ENCODE measurements at places on chromosomes 6 and 20.

DNA sequence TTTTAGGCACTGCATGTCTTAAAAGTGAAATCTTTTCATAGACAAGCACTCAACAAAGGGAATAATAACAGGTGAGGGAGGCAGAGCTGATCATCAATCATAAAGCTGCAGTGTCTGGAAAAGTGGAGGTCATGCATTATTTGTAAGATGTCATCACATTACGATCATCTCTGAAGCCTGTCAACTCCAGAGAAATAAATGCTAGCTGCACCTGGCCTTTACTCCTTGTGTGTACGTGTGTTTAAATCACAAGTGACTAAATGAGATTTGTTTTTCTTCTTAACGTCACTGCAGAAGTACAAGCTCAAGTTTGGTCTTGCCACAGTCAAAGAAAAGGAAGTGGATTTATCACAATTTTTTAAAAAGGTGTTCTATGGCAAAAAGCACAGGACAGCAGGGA is 275.5 kb upstream of the SGK1 start:
- DNase-seq, result no peak

DNA sequence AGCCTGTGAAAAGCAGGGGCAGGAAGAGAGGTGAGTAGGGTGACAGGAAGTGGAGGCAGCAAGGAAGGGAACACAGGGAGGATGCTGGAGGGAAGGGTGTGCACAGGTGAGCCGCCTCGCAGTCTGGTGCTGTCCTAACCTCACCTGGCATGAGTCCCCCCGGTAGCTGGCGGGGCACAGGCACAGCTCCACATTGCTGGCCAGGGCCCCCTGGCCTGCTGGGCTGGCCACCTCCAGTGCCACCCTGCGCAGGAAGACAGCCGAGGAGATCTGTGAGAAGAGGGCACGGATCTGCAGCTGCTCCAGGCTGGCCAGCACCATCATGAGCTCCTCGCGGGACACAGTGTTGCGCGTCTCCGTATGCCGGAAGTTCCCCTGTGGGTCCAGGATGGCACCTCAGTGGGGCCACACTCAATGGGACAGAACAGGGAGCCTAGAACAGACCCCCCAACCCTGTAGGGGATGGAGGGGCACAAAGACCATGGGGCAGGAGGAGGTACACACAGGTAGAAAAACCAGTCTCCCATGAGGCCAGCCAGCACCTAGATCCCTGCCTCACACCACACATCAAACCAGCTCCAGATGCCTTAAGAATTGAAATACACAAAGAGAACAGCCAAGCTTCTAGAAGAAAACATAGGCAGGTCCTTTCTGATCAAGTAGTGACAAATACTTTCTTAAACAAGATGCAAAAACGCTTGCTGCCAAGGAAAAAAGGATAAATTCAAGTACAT is 22.5 kb downstream of the ADRM1 start:
- no peak for DNase-seq

- DNase-seq, result no peak
Measured at GRCh38 chr6:52020945-52021570, 66.4 kb downstream of the PKHD1 start.

DNA sequence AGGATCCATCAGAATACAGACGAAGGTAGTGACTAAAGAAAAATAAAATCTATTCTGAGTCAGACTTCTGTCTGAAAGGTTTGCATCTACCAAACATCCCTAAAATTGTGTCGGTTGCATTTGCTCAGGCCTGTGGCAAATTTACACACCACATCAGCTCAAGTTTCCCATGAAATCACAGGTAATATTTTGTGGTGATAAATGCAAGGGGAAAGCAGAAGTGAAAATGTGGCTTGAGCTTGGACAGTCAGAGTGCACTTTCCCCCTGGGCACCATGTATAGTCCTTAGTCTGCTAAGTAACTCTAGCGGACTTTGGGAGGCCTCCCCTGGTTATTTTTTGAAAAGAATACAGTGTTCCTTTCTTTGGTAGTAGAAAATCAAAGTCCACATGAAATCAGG is 159.1 kb downstream of the PKHD1 start:
- no peak for DNase-seq

DNA sequence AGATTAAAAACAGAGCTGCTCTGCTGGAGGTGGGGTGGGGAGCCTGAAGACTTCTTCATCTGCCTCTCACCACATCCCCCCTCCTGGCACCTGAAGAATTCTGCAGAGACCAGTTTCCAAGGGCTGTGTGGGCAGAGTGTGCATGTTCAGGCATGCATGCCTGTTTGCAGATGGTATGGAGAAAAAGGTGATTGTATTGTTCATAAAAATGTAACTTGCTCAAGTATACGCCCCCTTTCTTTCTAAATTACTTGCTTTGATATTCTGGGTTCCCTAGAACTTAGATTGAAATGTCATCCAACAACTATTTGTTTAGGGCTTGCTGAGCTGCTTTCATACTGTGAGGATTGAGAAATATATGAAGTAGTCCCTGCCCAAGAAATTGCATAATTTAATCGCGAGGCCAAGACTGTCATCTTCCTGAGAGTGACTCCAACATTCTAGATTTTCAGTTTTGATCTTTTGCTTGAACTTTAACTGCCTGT is 83.6 kb downstream of the LCA5 start:
- DNase-seq, result no peak

DNA sequence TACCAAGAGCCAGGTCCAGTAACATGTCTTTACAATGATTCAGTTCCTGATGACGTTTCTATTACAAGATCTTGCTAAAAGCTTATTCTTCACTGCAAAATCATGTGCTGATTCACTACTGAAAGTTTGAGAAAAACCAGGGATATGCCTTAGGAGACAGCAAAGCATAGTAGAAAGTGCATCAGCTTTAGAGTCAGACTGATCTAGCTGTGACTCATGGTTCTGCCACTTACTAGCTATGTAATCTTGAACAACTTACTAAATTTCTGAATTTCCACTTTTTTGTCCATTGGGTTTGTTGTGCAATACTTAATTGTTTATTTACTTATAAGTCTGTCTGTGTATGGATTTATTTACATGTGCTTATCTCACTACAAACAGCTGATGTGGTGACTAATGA is 198.5 kb upstream of the RSPO3 start:
- DNase-seq, result no peak

GRCh38 chr6:91340896-91341395 is 754.1 kb upstream of the MAP3K7 start:
- DNase-seq, result no peak

- DNase-seq, result no peak
Measured at GRCh38 chr6:53119772-53120409, 28.8 kb downstream of the GCM1 start.

DNA sequence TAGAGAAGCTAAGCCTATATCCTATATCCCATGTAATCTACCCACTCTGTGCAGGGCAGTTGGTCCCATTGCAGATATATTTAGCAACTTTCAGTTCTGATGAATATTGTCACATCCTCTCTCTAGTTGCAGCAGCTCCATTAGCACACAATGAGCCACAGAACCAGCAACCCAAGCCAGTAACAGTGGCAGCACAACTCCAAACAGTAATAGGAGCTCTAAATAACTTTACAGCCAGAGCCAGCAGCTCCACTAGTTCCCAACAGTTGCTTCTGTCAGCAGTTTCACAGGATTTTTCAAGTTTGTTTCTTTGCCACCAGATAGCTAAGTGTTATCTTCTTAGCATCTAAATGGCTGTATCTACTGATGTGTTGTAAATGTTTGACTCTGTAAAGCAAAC is 490.8 kb downstream of the HTR1B start:
- DNase-seq, result no peak

- DNase-seq, result no peak
Measured at GRCh38 chr6:56752534-56752933, 109.8 kb upstream of the DST start.

DNA sequence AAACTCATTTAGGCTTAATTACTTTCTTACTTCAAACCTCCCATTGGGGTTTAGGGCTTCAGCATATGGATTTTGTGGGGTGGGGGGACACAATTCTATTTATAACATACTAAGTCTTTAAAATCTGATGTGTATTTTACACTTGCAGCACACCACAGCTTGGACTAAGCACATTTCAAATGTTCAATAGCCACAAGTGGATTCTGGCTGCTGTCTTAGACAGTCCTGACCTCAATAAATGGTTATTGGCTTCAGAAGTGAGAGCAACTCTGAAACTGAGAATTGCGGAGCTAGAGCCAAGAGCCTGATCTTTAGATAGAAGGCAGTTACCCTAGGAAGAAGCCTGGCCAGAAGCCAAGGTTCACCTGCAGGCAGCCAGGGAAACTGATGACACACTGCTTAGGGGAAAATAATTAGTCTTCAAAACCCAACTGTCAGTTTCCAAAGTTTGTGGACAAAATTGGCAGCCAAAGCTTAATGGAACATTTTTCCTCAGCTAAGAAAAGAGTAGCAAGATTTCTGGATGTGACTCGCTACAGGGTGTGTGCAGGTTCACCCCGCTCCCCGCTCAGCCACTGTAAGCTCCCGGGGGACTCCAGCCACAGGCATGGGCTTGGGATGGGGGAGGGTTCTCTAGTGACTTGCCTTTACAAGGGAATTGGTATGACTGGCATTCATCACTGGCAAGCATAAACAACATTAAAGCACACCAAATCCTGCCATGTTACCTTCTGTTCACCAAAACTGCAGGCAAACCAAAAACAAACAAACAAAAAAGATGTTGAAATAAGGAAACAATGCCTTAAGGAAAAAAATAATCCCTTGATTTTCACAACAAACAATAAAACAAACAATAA is 219.8 kb downstream of the TFAP2A start:
- no peak for DNase-seq

- DNase-seq, result no peak
Measured at GRCh38 chr6:168153553-168153952, 74.5 kb upstream of the FRMD1 start.

DNA sequence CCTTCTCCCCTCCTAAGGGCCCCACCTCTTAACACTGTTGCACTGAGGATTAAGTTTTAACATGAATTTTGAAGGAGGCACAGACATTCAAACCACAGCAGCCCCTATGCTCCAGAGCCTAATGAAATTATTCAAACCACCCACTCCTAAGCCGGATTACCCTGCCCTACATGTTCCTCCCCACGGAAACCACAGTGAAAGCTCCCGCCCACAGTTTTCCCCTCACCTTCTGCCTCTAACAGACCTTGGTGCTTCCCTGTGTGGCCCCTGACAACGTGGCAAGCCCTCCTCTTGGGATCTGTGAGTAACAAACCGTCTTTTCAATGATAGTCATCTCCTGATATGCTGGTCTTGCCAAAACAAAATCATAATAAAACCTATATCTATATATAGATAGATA is 74.8 kb downstream of the RIN2 start:
- no peak for DNase-seq

GRCh38 chr20:3930265-3931206 is 41.3 kb downstream of the PANK2 start:
- no peak for DNase-seq

GRCh38 chr6:53095270-53095669 is 30.1 kb downstream of the FBXO9 start:
- no peak for DNase-seq

Data from NCI-H1436 treated with DMSO at 0.1 percent for 48 hours (cell line).